ENCODE measurements at places on chromosomes 2 and 18.

- DNase-seq, result no peak
These were observed 130.6 kb downstream of the FMNL2 start for GRCh38 chr2:152465541-152465940.

DNA sequence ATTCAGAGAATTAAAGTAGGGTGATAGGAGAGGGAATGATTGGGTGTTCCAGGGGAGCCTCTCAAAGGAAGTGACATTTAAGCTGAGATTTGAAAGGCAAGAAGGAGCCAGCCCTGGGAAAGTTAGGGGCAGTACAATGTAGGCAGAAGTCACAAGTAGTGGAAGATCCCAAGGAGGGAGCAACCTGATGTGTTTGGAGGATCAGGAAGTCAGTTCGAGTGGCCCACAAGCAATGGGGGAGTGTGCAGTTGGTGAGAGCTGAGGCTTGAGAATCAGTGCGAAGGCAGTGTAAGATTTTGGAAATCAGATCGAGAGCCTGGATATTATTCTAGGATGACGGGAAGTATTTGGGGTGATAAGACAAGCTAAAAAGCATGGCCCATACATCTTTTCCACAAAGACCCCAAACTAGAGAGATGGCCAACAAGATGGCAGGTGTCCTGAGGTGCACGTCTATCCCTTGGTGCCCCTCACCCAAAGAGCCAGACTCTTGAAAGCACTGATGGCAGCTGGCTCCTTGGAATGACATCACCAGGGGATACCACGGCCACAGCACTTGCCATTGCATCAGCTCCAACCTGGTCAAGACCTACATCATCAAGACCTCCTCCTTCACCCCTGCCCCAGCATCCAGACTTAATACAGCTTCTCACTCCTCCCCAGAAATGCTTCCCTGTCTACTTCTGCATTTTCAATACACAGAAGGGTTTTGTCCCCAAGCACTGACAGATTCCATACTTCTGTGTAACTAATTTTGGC is 127.3 kb downstream of the BCL2 start:
- no peak for DNase-seq

DNA sequence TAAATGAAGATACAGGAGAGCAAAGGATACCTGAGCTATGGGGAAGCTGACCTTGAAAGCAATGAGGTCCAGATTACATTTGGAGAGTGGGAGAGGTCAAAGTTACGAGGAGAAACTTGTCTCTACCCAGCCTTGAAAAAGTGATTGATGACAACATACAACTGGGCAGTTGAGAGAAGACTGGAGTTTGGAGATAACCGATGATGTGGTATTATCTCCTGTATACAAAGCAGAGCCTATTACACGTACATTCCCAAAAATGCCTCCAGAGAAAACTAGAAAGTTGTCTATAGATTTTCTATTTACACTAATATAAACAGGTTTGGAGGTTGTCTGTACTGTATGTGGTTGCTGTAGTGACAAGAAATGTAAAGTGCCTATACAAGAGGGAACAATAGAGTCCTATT is 28.3 kb downstream of the ARL5A start:
- no peak for DNase-seq

- DNase-seq, result no peak
These were observed 7.0 kb downstream of the EVX2 start for GRCh38 chr2:176076796-176077195.

GRCh38 chr2:69300650-69301049 is 86.4 kb downstream of the GFPT1 start:
- no peak for DNase-seq

GRCh38 chr2:173354073-173354581 is 545 bp upstream of the CDCA7 start:
- DNase-seq, result no peak

GRCh38 chr18:48314690-48315089 is 94.5 kb downstream of the ZBTB7C start:
- peak; percentile 89 for DNase-seq

- DNase-seq, result no peak
These were observed 40.8 kb downstream of the SPTBN1 start for GRCh38 chr2:54496920-54497319.

DNA sequence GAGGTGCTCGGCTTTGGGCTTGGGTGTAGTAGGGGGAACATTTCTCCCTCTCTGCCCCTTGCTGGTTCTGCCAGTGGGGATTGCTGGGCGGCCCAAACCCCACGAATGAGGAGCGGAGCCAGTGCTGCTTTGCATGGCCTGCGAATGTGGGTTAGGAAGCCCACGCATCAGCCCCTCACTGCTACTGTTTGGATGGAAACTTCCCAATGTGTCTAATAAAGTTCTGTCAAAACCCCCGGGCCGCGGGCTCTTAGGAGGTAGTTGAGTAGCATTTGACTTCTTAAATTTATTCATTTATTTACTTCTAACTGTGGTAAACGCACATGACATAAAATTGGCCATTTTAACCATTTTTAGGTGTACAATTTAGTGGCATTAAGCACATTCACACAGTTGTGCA is 161.3 kb upstream of the FHL2 start:
- no peak for DNase-seq

- no peak for DNase-seq
These were observed 72.8 kb upstream of the DTNA start for GRCh38 chr18:34637094-34637801.

GRCh38 chr2:46812361-46813019 is 103.1 kb downstream of the MCFD2 start:
- no peak for DNase-seq

- DNase-seq, result no peak
These were observed 19.3 kb upstream of the MC2R start for GRCh38 chr18:13934676-13935075.

GRCh38 chr2:85888020-85888683 is 638 bp downstream of the ST3GAL5 start:
- no peak for DNase-seq
